ENCODE measurements at places on chromosomes 7 and 10.
A peak's percentile ranks its signal among the peaks of the same experiment; 100 is the strongest.

GRCh38 chr7:122082670-122083069 lies 61.4 kb downstream of the AASS start:
- DNase-seq: no peak

DNA sequence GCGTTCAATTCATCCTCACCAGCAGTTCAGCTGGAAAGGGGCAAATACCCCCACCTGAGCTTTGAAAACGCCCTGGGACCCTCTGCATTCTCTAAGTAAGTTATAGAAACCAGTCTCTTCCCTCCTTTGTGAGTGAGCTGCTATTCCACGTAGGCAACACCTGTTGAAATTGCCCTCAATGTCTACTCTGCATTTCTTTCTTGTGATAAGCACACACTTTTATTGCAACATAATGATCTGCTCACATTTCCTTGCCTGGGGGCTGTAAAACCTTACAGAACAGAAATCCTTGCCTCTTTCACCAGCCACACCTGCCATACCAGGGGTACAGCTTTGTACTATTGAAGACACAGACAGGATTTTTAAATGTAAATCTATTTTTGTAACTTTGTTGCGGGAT lies 155.8 kb upstream of the LANCL2 start:
- DNase-seq: peak; percentile 41

DNA sequence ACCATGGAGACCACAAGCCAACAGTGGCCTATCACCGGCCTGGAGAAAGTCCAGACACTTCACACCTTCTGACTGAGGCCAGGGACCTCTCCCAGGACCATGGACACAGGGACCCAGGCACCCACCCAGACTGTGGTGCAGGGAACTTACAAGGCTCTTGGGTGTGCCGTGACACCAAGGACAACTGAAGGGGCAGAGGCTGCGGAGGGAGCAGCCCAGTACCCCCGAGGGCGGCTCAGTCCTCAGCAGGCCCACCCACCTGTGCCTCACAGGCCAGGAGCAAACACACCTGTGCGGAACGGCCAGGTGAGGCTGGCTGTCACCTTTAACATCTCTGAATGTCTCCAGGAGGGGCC lies 182.3 kb downstream of the MAD1L1 start:
- DNase-seq: no peak

DNA sequence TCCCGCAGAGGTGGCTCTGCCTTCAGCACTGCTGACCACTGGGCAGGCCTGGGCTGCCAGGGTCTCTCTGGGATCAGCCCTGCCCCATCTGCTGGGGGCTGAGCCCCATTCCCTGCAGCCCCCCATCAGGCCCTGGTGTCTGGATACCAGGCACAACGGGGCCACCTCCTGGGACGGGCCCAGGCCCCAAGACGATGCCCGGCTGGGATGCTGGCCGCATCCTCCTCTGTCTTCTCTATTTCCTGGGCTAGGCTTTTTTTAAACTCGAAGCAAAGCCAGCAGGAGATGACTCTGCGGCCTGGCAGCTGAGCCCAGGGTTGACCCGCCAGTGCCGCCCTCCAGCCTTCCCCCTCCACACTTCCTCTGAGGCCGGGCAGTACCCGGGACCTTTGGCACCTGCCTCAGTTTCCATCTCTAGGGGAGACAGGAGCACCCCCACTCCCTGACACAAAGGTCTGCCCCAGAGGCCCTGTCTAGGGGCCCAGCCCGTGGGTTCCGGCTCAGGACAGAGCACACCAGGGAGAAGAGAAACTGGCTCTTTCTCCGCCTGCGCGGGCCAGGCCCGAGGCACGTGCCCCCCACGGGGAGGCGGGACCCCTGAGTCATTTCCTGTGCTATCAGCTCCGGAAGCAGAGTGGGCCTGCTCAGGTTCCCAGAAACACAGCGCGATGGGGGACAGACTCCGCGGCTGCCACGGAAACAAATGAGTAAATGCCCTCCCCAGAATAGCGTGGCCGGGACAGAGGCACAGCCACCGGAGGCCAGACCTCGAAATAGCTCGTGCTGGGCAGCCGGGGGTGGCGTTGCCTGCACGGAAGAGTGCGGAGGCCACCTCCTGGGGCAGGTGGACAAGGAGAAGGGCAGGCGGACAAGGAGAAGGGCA lies 84.6 kb upstream of the PDGFA start:
- DNase-seq: no peak

Data from epithelial cell of esophagus (primary cell).